Muscle of back (tissue), 13 donors: ENCODE measurements at places on chromosomes 7 and 10. TPM values are rescaled to one million over a fixed set of nuclear protein-coding genes. Genes with fewer than 3 reads are reported as not detected.

The RPA3 gene
- 33.2 TPM for polyA plus RNA-seq

The CYP3A4 gene
- polyA plus RNA-seq, result 0.45 TPM

The TRRAP gene
- polyA plus RNA-seq, result 25.8 TPM

The ACBD7 gene
- polyA plus RNA-seq, result 0.95 TPM

DNA sequence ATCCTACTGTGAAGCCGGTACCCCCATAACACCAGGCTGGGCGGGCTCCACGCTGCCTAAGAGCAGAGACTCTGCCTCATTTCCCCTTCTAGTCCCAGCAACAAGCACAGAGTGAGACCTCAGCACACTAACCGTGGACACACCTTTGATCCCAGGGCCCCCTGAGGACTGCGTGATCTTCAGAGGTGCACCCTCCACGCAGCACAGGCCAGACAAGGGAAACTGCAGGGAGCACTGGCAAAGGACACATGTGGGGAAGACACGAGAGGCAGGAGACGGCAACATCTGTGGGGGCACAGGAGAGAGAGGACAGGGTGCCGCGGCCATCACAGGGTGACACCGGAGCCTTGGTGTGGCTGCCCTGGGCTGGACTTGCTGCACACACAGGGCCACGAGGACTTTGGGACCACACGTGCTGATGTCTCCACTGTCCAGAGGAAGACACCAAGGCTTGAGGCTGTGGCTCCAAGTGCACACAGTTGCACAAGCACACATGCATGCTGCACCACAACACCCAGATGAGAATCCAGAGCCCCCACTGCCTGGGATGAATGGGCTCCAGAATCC is 128.8 kb downstream of the PTPRN2 start:
- no peak for DNase-seq

DNA sequence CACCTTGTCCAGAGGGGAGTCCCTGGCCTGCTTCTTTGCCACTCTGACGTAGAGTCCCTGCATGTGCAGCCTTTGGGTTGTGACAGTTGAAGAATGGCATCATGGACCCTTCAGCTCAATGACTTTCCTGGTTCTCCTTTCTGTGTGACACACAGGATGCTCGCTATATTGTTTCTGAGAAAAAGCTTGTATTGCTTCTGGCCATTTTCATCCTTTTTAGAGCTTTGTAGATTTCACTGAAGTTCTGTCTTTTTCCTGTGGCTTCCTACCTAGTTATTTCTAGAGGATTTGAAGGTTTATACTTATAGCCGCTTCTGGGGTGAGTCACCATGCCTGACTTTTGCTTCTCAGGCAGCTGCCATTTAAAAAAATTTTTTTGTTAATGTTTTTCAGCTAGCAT is 27.0 kb downstream of the SND1 start:
- no peak for DNase-seq

- peak; percentile 87 for DNase-seq
Observed at GRCh38 chr7:138161600-138162081, 85.4 kb downstream of the AKR1D1 start.

GRCh38 chr10:29257106-29257783 is 31.6 kb upstream of the LYZL1 start:
- DNase-seq, result peak; percentile 91
